ENCODE measurements at places on chromosomes 6 and 20. TPM values are rescaled to one million over a fixed set of nuclear protein-coding genes. Genes with fewer than 3 reads are reported as not detected.
A peak's percentile ranks its signal among the peaks of the same experiment; 100 is the strongest.

Gene EDN3
- 34.6 TPM for polyA plus RNA-seq

Gene MACROD2
- 3.1 TPM for polyA plus RNA-seq

Gene PPIL6
- 4.5 TPM for polyA plus RNA-seq

Gene PROKR2
- polyA plus RNA-seq = not detected

Gene FANCE
- 14.8 TPM for polyA plus RNA-seq

GRCh38 chr6:22447249-22448196 is 121.8 kb upstream of the HDGFL1 start:
- peak; percentile 85 for DNase-seq

- DNase-seq = no peak
Measured at GRCh38 chr6:47709160-47709559, 10.8 kb downstream of the ADGRF4 start.

- DNase-seq = peak; percentile 82
Measured at GRCh38 chr20:58470336-58471192, 44.6 kb downstream of the APCDD1L start.

DNA sequence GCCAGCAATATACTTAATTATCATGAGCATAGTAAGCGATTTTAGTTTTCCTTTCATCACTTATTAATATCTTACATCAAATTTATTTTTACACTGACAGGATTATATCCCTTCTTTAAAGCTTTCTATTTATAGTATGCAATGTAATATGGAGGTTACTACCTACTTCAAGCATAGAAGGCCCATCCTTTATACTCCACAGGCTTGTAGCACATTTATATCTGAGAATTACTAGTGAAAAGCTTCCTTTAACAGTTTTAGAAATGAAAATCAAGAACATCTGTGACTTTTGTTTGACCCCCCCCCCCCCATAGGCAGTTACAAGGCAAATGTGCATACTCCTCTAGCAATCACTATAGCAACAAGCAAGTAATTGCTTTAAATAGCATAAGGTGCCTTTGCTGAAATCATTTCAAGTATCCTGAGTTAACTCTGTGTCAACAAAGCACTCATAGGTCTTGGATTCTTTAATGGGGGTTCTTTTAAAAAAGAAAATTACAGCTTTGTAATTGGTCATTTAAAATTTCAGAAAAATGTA is 917.7 kb downstream of the PHF3 start:
- no peak for DNase-seq

- no peak for DNase-seq
Measured at GRCh38 chr20:36105711-36106226, 48.8 kb upstream of the EPB41L1 start.

DNA sequence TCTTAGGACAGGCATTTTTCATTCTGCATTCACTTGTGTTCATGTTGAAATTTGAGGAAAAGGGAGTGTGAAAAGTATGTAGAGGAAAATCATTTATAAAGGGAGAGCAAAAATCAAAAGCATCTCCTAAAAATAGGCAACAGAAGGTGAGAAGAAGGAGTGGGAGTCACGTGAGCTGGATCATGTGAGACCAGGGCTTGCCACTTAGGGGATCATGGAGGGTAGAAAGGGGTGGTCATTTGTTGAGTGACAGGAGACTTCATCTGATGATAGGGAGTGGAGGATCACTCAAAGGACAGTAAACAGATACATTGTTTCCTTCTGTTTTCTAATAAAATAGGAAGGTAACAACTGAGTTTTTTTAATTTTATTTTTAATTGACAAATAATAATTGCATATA is 17.1 kb downstream of the RBM24 start:
- DNase-seq = no peak

DNA sequence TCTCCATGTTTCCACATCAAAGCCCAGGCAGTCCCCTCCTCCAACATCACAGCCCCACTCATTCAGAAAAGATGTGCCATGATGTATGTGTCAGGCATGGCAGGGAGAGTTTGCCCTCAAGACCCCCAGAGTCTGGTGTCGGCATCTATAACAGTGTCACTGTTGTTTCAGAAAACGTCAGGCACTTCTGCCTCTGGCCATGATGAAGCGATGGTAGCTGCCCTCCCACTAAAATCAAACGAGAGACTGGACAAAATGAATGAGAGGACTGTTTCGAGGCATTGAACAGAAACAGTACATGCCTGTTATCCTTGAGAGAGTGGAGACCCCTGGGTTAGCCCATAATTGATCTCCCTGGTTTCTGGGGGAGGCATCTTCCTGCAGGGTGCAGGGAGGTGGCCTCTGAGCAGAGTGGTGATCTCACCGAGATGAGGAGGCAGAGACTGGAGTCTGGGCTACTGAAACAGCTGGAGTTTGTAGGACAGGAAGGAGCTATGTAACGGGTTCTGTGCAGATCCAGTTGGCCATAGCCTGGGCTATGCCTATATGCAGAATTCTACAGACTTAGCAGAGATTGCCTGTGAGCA is 144.5 kb downstream of the SYCP2 start:
- no peak for DNase-seq

DNA sequence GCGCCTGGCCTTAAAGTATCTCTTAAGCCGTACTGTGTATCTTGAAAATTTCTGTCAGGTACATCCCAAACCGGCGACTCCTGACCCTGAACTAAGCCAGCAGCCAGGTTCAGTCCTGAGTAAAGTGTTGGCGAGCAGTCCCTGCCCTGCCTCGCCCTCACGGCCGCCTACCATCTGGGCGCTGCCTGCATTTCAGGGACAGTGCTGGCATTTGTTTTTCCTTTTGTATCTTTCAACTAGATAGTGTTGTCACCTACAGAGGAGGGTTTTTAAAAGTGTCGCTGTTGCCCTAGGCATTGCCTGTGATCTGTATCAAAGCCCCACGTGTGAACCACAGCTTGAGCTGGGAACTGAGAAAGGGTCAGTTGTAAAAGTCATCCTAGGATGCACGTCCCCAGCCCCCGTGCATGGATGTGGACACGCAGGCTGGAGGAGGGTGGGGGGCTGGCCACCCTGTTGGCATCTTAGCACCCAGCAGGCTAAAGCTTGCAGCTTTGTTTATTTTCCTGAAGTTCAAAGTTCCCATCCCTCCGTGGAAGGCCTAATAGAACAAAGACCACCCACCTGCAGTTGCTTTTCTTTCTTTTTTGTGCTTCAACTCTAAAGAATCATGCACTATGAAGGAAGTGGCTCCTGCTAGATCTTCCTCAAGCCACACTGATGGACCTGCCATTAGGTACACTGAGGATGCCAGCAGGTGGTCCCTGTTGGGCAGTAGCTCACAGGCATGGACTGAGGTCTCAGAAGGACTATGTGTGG is 136.8 kb downstream of the ZDHHC14 start:
- DNase-seq = no peak

- DNase-seq = no peak
Measured at GRCh38 chr6:163121270-163121669, 293.2 kb upstream of the QKI start.

DNA sequence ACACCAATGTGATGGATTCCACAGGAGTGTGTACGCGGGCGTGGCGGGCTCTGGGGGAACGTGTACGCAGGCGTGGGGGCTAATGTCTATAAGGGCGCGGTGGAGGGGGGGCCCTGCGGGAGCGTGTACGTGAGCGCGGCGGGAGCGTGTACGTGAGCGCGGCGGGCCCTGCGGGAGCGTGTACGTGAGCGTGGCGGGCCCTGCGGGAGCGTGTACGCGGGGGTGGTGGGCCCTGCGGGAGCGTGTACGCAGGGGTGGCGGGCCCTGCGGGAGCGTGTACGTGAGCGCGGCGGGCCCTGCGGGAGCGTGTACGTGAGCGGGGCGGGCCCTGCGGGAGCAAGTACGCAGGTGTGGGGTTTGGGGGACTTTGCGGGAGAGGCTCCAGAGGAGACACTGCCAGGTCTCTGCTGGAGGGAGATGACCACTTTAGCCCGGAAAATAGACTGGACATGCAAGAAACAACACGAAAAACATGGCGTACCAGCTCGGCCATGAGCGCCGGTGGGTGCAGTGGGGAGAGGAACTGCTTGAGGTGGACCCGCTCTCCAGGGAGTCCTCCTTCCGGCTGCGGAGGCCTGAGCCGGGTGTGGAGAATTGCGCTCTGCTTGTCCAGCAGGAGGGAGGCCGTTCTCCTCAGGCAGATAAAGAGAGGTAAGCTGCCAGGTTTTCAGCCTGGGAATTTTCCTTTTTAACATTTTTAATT is 27.8 kb upstream of the SMOC2 start:
- DNase-seq = no peak

DNA sequence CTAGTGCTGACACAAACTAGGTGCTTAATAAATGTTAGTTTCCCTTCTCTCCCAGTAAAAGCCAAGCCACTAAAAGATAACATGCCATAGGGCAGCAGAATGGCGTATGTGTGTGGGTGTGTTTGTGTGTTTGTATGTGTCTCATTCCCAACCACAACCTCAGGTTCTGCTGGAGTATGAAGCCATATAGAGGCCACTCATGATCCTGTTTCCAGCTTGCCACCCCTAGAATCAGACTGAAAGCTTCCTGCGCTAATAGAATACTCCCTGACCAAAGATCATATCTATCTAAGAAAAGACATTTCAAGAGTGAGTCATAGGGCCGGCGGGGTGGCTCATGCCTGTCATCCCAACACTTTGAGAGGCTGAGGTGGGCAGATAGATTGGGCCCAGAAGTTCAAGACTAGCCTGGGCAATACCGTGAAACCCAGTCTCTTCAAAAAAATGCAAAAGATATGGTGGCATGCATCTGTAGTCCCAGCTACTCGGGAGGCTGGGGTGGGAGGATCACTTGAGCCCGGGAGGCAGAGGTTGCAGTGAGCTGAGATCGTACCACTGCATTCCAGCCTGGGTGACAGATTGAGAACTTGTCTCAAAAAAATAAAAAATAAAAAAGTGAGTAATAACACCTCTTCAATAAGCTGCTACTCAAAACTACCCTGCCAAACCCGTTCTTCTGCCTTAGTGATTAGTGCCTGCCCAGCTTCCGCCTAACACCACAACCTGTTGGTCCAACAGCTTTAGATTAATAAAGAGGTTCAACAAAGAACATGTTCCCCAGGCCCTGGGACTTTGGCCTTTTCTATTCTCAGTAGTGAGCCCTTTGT is 11.8 kb upstream of the SNRPC start:
- no peak for DNase-seq

DNA sequence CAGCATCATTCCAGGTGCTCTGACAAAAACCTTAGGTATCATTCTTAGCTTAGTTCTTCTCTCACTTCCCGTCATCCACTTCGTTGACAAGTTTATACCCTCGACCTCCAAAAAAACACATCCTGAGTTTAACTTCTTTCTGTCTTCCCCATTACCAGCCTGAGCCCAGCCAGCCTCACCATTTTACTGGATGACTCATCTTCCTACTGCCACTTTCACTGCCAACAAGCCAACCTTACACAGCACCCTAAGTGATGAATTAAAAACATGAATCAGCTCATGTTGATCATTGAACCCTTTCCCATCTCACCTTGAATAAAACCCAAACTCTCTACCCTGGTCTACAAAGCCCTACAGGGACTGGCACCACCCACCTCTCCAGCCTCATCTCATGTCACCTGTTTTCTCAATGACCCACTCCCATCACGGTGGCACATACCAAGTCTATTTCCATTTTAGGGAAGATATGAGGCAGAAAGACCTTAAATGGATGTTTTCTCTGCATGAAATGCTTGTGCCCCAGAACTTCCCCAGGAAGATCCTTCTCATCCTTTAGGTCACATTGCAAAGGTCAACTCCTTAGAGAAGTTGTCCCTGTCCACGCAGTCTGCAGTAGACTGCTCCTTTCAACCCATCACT is 9.9 kb upstream of the UST start:
- no peak for DNase-seq

DNA sequence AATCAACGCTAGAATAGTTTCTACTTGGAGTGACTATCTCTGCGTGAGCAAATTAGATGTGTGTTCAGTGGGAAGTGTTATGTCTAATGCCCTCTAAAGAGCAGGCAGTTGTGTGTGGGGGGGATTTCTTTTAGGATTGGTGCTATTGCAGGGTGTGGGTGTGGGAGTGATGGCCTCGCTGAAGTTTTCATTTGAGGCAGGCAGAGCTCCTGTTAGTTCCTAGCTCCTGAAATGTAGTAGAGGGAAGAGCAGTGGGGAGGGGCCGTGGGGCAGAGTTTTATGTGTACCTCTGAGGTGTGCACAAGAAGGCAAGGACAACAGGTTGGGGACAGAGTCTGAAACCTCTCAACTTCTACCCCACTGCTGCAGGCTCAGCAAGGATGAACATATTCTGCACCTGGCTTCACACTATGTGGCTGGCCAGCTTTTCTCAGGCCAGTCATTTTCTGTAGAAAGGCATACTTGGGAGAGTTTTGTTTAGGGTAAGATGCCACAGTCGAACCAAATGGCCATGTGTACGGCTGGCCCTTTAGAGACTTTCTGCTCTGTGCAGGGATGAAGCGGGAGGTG is 229.2 kb upstream of the SUPT3H start:
- DNase-seq = no peak

- DNase-seq = no peak
Measured at GRCh38 chr6:84139311-84139710, 88.1 kb downstream of the CEP162 start.

DNA sequence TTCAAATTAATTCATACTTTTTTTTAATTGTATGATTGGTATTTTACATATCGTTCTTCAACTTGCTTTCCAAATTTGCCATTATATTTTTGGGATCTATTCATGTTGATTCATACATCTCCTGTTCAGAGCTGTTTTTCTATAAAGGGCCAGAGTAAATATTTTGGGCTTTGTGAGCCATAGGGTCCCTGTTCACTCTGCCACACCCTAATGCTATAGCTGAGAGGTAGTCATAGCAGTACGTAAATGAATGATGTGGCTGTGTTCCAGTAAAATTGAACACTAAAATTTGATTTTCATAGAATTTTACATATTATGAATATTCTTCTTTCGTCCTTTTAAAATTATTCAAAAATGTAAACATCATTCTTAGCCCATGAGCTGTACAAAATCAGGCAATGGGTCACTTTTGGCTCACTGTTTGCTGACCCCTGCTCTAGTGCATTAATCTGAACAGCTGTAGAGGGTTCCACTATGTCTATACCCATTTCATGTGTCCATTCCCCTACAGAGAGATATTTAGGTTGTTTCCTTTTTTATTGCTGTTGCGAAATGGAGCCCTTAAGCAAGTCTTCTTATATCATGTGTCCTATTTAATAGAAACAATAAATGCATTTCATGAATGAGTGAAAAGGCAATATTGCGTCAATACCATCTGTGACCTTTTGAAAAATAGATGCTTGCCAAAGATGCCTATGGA is 136.4 kb upstream of the SALL4 start:
- no peak for DNase-seq
